ENCODE measurements at places on chromosomes 1 and 21.

DNA sequence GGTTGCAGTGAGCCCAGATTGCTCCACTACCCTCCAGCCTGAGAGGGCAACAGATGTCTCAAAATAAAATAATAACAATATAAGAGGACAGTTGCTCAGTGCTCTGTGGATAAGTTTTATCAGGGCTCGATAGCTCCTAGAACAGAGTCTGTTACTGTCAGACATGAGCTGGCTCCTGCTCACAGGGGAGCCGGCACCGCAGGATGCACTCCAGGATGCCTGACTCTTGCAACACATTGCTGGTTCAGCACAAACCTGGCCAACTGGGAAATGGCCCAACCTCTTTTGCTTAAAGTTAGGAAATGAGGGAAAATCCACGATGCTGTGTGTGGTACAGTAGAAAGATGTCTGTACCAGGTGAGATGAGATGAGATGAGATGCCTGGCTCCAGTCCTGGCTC is 5.8 kb upstream of the CTSE start:
- DNase-seq = no peak

- DNase-seq = no peak
Measured at GRCh38 chr1:110672001-110672752, 2.6 kb downstream of the KCNA3 start.

DNA sequence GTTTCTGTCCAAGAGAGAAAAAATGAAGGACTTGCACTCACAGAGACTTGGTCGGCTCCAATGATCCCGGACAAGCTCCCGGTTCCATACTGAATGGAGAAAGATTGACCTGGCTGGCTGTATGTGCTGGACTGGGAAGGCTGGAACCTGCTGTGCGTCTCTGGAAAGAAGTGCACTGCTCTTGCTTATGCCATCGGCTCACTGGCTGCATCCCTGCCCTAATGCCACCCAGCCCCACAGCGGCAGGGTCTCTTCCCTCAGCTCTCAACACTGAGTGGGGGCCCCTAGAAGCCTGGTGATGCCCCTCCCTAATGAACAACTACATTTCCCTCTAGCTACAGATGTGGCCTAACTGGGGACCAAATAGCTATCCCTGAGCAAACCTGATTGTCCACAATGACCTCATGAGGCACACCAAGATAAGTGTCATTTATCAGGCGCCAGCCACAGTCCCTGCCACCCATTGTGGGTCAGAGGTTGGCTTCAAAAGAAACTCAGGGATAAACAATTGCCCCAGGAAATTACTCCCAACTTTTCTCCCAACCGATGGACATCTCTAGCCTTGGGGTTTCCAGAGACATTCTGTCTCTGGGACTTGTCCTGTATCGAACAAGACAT is 2.6 kb downstream of the CTSE start:
- no peak for DNase-seq

GRCh38 chr1:202935844-202936243 is 8.8 kb upstream of the KLHL12 start:
- DNase-seq = no peak

- DNase-seq = no peak
Measured at GRCh38 chr1:154838988-154839387, 31.1 kb downstream of the KCNN3 start.

- no peak for DNase-seq
Measured at GRCh38 chr1:116554924-116555323, 15.9 kb downstream of the CD58 start.

GRCh38 chr1:181090641-181091126 is 2.2 kb downstream of the IER5 start:
- DNase-seq = no peak

GRCh38 chr1:155175281-155175926 is 1.8 kb downstream of the TRIM46 start:
- no peak for DNase-seq

DNA sequence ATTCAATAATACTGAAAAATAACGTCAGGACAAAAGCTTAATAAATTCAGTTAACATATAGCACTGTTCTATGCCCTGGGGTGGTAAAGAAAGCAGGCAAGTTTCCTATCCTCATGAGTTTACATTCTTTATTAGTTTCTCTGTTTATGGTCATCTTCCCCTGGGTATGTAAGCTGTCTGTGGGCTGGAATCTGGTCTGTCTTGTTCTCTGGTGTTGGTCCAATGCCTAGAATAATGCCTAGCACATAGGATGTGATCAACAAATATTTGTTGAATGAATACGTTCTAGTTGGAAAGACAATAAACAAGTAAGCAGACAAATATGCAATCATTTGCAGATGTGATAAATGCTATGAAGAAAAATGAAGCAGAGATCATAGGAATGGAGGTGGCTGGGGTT is 7.2 kb upstream of the IGSF3 start:
- DNase-seq = no peak

DNA sequence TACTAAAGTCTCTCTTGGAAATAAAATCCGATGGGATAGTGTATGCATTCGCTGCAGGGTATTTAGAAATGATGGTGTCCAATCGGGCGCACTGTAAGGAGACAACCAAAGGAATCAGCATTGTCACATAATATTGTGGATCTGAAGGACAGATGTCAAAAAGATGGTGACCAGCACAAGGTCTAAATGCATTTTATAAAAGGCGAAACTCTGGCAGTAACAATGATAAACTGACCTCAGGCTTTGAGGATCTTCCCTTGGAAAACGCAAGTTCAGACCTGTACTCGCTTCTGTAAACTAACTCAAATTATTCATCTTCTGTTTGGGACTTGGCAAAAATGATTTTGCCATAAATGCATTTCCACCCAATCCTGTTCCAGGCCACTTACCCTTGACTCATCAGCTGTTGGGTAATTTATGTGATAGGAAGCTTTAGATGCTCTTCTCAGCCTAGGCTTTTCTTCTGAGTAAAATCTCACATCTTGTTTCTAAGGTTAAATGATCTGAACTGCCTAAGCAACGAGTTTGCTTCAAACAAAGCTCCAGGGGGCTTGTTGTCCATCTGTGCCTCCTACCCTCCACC is 33.8 kb downstream of the STPG1 start:
- no peak for DNase-seq

DNA sequence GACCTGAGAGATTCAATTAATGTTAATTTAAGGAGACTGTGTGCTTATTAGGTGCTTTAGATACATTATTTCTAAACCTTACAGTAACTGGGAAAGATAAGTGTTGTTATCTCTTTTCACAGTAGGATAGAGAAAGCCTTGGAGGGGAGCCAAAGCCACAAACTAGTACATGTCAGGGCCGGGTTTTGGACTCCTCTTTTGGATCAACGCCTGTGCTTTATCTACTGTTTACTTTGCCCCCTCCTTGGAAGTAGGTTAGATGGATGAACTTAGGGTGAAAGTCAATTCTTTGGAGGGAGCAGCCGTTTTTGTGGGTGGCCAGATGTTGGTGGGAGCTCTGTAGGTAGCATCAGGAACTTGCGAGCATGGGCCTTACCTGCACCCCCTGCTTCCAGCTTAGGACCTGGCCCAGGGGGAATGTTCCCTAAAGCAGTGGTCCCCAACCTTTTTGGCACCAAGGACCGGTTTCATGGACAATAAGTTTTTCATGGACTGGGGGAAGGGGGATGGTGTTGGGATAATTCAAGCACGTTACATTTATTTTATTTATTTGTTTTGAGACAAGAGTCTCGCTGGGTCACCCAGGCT is 1.7 kb downstream of the HHAT start:
- DNase-seq = no peak

GRCh38 chr1:154813846-154814505 is 56.1 kb downstream of the KCNN3 start:
- no peak for DNase-seq

GRCh38 chr21:35075546-35075945 is 26.4 kb upstream of the RUNX1 start:
- no peak for DNase-seq

DNA sequence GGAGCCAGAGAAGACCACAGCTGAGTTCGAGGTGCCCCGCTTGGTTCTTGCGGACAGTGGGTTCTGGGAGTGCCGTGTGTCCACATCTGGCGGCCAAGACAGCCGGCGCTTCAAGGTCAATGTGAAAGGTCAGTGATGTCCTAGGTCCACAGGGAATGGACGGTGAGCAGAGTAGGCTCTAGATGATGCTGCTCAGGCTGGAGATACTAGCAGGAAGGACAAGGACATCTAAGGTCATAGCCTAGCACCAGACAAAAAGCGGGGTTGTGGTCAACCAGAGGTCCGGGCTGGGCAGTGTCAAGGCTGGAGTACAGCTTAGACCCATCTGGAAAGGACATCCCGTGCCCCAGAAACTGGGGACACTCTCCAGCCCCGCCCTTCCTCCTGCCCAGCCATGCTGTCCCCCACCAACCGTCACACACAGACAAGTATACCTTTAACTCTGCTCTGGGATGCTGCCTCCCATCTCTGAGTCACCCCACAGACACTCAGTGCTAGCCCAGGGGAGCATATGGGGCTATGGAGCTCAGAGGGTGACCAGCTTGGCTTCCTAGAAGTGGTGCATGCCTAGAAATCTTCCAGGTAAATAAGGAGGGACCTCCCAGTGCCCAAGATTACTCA is 8.7 kb downstream of the TIE1 start:
- DNase-seq = no peak

DNA sequence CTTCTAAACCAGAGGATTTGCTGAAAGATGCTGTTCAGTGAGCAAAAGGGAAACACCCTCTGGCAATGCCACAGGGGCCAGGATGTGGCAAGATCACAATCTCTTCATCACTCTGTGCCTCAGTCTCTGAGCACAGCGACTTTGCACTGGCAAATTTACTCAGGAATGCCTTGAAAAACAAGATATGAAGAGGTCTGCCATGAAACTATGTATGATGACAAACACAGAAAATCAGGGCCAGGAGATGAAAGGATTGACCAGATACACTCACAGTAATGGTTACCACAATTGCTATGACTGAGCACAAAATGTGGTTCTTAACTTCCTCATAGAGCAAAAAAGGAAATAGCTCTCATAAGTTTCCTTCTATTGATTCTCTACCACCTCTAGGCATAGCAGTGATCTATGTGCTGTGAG is 5.8 kb downstream of the TTC13 start:
- no peak for DNase-seq

DNA sequence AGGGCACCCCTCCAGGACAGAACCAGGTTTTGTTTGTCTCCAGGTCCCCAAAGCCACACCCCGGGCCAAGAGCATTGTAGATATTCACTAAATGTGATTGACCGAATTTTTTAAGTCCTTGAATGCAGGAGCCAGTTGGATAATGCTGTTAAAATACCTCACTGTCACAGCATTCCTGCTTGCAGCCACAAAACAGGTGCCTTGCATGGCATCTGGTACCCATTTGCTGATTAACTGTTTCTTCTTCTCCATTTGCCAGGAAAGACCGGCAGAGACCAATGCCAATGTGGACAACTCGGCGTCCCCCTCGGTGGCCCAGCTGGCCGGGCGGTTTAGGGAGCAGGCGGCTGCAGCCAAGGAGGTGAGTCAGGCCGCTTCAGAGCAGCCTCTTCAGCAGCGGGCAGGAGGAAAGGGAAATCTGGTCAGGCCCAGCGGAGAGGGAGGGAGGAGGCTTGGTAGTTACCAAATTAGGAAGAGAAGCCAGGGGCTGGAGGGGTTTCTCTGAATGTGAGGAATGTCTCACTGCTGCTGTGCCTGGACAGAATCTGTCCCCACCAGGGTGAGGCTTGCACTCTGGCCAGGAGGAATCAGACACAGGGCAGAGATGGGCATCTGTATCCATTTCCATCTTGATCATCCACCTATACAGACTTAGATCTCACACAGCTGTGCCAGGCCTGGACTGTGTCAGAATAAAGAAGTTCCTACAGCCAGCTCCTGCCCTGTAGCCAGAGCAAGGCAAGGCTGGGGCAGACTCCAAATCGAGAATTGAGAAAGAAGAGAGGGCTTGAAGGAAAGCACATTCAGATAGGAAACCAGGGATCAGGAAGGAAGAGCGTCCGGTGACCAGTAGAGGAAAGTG is 37.9 kb upstream of the MPZL1 start:
- no peak for DNase-seq

GRCh38 chr1:214551436-214552173 is at the start of gene PTPN14:
PTPN14 (minus strand) TSS chr1:214551602; CDS start chr1:214464803, 86,799 bp downstream.
- no peak for DNase-seq

- DNase-seq = no peak
Measured at GRCh38 chr1:66283622-66284041, 250.3 kb upstream of the SGIP1 start.

- DNase-seq = no peak
Measured at GRCh38 chr1:202656057-202656456, 54.2 kb downstream of the SYT2 start.
